Central memory CD8-positive, alpha-beta T cell (primary cell): ENCODE measurements at places on chromosomes 2 and 18.
A peak's percentile ranks its signal among the peaks of the same experiment; 100 is the strongest.

GRCh38 chr2:145655165-145655765 lies 1135.3 kb upstream of the ZEB2 start:
- DNase-seq: no peak

DNA sequence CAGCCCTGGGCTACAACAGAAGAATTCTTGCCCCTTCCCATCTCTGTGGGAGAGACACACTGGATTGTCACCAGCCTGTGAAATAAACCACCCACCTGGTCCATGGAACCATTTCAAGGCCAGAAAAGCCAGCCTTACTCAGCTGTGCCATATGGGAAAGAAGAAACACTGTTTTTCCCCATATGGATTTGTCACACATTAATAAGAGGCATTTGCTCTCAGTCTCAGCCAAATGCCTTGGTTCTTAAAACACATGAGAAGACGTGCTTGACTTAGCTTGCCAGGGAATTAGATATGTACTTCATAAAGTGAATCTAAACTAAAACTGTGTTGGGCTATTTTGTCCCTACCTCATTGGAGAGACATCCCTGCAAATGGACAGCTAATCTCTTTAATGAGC lies 308.6 kb upstream of the TNP1 start:
- DNase-seq: no peak

- DNase-seq: peak; percentile 24
Observed at GRCh38 chr18:9095297-9096006, 7.0 kb upstream of the NDUFV2 start.

DNA sequence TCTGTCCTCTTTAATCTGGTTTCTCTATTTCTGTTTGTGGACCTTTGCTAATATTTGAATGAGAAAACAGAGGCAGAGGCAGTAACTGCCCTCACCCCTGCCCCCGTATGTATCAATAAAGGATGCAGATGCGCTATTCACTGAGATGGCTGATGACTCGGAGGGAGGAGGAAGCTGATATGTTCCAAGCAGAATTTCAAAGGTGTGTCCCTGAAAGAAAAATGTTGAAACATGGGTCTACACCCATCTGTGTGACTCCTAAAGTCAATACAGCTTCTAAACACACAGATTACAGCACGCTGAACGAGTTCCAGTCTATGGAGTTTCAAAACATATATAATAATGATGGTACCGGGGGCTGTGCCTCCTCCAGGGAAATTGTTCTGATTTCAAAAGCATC lies 38.8 kb downstream of the EPHA4 start:
- no peak for DNase-seq

DNA sequence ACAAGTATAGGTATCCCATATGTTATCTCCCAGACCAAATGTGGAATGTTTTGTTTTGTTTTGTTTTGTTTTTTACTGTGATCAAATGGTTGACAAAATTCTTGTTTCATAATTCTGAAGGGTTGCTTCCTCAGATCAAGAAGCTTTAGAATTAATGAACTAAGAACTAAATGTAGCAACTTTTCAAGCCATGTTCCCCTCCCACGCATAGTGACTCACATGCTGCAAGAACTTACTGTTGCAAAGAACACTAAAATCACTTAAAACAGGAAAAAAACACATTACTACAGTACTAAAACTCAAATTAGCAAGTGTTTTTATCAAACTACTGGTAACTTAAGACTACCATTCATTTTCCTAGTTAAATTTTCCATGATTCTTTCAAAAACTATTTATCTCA lies 30.6 kb downstream of the HNRNPLL start:
- DNase-seq: no peak

- DNase-seq: no peak
Observed at GRCh38 chr2:1660656-1661640, 83.4 kb downstream of the PXDN start.

- DNase-seq: no peak
Observed at GRCh38 chr2:164700390-164700789, 79.1 kb upstream of the GRB14 start.
